ENCODE measurements at places on chromosomes 16 and 17. TPM values are rescaled to one million over a fixed set of nuclear protein-coding genes. Genes with fewer than 3 reads are reported as not detected.

KRTAP4-6 gene
- not detected for total RNA-seq

KRTAP4-5 gene
- not detected for total RNA-seq

C1QTNF1 gene
- total RNA-seq, result not detected

FAM83G gene
- 22.6 TPM for total RNA-seq

UBALD2 gene
- total RNA-seq, result 173 TPM

CD19 gene
- 2.1 TPM for total RNA-seq

TM4SF5 gene
- total RNA-seq, result not detected

TEX14 gene
- 0.30 TPM for total RNA-seq

GNAO1 gene
- 0.74 TPM for total RNA-seq

SCNN1G gene
- not detected for total RNA-seq

PIRT gene
- not detected for total RNA-seq

ABCA10 gene
- 5.1 TPM for total RNA-seq

ARHGDIG gene
- not detected for total RNA-seq

ST6GALNAC1 gene
- total RNA-seq, result 1.4 TPM

DLG4 gene
- 5.9 TPM for total RNA-seq

TSPOAP1 gene
- 107 TPM for total RNA-seq

GRCh38 chr17:45334701-45335677 lies 18.2 kb upstream of the MAP3K14 start:
- no peak for ATAC-seq

GRCh38 chr17:34412965-34413441 lies 50.0 kb upstream of the CCL1 start:
- no peak for ATAC-seq

DNA sequence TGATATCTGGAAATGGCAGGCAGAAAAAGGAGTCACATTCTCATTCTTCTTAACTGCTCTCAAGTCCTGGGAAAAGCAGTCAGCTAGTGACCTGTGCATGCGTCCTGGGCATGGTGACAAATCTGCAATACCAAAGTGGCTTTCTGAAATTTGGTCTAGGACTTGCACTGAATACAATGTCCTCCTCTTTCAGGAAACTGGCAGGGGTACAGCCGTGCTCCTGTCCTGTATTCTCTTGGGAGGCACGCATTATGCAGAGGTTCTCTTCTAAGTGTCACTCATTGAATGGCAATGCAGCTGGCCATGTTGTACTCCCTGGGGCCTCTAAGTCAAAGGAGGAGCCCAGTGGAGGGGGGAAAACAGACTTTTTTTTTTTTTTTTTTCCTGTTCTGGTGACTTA lies 10.6 kb downstream of the PHF12 start:
- no peak for ATAC-seq

GRCh38 chr17:12053552-12053951 lies 32.9 kb downstream of the MAP2K4 start:
- ATAC-seq, result no peak

DNA sequence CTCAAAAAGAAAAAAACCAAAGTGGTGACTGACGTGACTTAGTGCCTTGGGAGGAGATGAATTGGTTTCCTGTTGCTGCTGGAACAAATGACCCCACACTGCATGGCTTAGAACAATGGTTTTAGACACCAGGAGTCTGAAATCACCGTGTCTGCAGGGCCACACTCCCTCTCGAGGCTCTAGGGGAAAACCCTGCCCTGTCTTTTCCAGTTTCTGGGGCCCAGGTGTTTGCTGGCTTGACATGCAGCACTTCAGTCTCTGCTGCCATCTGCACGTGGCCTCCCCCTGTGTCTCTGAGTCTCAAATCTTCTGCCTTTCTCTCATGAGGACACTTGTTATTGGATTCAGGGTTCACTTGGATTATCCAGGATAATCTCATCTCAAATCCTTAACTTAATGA lies 323.8 kb upstream of the TNRC6C start:
- ATAC-seq, result peak; percentile 95

DNA sequence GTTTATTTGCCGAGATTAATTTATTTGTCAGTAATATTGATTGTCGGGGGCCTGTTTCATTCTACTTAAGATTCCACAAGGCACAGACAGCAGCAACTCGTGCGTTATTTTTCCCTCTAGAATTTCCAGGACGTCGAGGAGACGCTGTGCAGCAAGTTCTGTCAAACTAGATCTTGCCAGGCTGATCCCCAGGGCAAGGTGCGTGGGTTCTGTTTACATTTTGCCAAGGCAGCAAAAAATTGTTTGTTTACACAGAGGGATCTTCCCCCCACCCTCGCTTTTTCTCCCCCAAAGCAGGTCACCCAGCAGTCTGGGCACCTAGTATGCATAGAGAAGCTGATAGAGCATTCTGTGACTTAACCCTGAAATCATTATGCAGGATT lies 111.4 kb downstream of the IRX3 start:
- no peak for ATAC-seq

DNA sequence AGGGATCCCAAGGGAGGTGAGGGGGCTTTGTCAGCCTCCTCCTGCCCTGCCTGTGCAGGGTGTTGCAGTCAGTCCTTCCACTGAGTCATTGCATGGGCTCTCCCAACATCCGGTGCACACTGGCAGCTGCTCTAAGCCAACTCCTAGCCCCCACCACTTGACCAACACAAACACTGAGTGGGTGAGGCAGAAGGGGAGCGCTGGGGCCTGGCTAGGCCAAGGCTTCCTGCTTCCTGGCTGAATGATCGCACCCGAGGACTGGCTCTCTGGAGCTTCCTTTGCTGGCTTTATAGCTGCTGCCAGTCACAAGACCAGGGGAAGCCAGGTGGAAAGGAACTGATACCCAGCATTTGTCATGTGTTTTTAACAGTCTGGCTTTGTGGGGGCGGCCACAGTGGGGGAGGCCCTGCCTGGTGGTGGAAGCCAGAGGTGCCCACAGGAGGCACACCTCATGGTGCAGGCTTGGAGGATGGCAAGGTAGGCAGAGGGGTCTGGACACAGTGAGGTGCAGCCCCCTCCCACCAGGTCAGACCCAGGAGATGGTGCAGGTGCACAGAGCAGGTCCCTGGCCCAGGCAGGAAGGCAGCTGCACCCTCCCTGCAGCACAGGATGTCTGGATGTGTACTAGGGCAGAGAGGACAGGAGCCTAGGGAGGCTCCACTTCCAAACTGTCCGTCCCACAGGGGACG lies 6.8 kb downstream of the MPG start:
- ATAC-seq, result peak; percentile 95

- ATAC-seq, result no peak
Measured at GRCh38 chr17:50764734-50765149, 2.6 kb downstream of the ANKRD40CL start.

- no peak for ATAC-seq
Measured at GRCh38 chr17:51344532-51344931, 84.2 kb downstream of the UTP18 start.

DNA sequence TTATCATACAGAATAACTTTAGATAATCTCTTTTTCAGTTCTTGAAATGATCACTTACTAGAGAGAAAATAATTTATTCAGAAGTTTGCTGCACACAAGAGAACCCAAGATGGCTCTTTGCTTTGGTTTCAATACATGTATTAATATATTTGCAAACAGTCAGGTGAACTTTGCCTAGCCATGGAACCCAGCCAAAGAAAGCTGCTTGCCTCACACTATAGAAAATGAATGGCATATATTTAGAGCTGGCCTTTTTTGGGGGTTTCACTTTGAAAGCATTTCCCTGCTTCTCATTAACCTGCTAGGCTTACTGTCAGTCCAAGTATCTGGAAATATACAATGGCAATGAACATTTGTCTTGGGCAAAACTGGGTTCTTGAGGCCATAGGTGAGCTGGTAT lies 75.3 kb downstream of the MRTFB start:
- ATAC-seq, result no peak

DNA sequence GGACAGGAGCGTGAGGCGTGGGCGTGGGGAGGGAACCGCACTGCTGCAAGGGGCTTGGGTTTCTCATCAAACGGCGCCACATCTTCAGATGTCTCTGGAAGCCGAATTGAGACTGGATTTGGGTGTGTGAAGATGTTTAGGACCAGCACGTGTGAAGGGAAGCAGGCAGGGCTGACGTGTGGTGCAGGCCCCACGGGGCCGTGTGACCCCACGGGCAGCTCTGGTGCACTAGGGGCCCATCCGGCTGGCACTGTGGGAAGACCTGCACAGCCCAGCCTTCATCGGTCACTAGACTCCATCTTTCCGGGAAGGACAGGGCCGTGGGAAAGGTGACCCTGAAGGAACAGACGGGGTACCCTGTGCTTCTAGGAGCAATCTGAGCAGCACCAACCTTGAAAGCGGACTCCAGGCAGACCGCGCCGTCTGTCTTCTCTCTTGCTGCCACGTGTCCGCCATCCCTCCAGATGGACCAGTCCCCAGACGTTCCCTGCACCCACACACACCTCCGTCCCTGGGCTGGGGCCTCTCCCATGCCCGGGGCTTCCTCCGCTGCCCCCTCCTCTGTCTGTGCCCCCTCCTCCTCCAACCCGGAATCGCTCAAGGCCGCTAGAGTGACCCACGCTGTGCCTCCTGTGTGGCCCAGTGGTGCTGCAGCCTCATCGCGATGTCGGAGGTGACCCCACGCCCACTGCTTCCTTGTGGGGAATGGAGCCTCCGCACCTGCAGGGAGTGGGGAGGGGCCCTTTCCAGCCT lies 23.4 kb upstream of the CBFA2T3 start:
- no peak for ATAC-seq

DNA sequence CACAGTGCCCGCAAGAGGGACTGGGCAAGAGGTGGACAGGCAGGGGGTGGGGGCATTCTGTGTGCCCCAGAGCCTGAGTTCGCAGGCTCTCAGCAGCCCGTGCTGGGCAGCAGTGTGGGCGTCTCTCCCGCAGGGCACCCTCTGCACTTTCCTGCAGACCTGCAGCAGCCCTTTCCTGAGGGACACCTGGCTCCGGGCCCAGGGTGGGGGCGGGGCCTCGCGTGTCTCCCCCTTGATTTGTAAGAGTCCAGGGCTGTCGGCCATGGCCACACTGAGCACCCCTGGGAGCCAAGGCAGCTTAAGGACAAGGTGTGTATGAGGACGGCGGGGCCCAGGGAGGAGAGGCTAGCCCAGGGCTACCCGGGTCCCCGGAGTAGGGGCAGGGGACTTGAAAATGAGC lies 33.4 kb upstream of the SLC38A10 start:
- no peak for ATAC-seq

- ATAC-seq, result no peak
Measured at GRCh38 chr16:53704445-53704813, 473 bp downstream of the FTO start.

DNA sequence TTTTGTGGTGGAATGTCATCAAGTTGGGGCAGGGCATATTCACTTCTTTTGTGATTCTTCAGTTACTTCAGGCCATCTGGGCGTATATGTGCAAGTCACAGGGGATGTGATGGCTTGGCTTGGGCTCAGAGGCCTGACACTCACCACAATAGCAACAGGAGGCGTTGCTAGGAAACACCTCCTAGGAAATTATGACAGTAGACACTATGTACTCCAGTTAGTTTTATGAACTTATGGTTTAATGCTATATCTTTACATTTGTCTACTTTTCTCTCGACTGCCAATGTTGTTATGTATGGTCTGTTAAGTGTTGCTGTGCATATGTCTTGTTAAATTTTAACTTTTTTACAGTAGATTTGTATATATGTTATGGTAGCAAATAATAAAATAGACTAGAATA lies 788.7 kb upstream of the GOT2 start:
- no peak for ATAC-seq

GRCh38 chr17:2694381-2695242 lies 17.0 kb downstream of the CLUH start:
- ATAC-seq, result no peak

- no peak for ATAC-seq
Measured at GRCh38 chr17:76554131-76554530, 14.3 kb downstream of the PRCD start.

DNA sequence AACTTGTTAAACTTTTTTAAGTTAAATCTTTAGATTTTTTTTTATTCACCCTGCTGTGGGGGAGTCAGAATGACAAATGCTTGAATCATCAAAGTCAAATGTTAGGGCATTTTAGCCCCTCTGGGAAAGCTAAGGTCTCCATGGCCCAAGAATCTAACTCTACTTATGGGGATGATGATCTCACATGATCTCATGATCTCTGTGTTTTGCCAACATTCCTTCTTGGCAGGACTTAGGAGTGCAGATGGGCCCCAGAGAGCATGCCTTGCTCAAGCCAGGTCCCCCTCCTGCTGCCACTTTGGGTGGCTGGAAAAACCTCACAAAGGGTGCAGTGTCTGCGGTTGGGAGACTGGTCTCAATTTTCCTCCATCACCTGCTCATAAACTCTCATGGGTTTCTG lies 108.6 kb downstream of the PRKCB start:
- ATAC-seq, result no peak

DNA sequence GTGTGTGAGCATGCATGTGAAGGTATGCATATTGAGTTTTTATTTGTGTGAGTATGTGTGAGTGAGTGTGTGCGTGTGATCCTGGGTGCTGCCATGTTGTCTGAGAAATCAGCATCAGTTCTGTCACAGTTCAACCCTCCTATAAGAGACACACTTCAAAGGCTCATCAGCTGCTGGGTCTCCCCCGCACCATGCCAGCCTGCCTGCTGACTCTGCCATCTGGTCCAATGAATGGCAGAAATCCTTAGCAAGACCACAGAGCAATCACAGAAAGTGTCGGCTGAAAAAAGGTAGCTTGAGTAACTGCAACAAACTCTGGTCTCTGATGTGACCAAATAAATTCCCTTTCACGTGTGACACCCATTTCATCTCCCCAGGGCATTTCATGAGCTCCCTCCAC lies 381.8 kb upstream of the MAF start:
- ATAC-seq, result no peak

All from activated T-helper 17 cell treated with anti-CD3 and anti-CD28 coated beads, Interleukin-2, amount 50 U/mL, for 72 hours (primary cell).